ENCODE measurements at places on chromosomes 1 and 21.

DNA sequence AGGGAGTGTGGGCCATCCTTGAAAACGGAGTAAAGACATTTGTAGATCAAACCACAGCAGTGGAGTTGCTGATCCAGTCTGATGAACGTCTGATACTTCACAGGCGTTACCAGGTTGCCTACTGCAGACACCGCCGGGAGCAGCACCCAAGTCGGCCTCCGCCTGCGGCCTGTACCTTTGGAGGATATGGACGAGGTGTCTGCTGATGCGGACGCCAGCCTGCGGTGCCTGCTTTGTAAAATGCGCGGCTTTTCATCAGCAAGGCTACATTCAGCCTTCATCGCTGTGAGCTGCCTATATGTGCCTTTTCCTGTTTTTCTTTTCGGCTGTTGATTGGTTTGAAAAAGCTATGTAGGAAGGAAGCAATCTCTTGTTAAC lies 16.0 kb downstream of the SLX9 start:
- no peak for DNase-seq

- DNase-seq: no peak
Measured at GRCh38 chr1:115810609-115811008, 30.3 kb downstream of the NHLH2 start.

DNA sequence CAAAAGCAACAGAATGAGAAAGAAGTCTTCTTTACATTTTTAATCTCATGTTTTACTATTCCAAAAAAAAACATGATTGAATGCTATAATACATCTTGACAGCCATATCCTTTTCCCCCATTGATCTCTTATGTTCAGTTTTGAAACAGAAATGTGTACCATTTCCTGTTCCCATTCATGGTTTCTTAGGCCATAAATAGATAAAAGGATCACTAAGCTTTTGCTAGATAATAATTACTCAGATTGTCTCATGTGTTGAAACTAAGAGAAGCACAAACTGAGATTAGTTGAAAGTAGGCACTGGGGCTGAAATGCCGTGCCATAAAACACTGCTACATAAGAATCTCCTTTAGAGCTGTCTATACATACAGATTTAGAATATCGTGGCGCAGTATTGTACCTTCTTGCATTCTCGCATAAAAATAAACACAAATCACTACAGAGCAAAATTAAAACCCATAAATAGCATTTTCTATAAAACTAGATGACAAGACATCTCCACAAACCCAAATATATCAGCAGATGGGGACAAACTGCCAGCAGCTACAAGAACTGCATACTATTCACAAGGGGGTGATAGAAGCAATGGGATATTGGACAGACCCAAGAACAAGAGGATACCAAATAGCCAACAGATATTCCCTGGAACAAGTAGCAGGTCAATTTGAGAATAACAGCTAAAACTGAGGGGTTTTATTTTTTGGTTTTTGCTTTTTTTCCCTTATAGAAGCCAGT lies 405.3 kb upstream of the PRMT6 start:
- no peak for DNase-seq

DNA sequence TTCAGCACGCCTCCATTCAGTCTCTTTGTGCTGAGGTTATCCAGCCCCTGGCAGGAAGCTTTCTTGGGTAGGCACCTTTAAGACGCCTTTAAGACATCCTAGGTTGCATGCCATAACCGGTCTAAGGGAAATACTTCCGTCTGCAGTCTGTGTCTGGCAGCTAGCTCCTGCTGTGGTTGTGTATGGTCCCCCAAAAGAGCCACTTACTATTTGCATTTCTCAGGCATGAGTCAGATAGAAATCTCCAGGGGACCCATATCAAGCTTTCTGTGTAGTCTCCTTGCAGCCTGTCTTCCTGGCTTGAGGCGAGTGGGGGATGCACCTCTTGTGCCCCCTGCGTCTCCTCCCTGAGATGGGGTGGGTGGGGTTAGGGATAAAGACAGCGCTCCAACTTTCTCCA lies 10.0 kb upstream of the RYR2 start:
- no peak for DNase-seq

GRCh38 chr1:81681601-81682266 lies 119.0 kb upstream of the ADGRL2 start:
- no peak for DNase-seq

DNA sequence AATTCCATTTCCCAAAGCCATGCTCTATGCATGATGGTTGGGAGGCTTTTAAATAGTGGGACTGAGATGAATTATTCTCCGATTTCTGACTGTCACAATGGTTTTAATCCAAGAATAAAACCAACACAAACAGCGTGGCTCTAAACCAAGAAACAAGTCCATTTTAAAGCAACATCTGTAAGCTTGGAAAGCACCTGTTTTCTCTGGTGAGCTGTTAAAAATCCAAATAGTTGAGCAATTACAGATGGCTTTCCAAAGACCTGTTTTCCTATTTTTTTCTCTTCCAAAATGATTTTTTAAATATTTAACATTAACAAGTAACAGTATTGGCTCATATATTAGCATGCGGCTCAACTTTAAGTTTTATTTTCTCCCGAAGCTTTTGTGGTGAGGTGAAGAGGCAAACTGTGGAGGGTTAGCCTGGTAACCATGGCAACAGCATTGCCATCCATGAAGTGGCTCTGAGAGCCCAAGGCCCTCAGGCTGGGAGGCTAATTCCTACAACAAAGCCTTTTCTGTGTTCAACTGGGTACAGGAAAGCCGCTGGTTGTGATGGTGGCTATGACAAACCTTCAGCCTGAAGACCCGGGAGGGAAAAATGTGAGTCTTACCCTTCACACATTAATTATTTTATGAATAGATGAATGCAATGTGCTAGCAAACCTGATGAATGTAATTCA lies 56.7 kb upstream of the B3GALT5 start:
- DNase-seq: no peak

DNA sequence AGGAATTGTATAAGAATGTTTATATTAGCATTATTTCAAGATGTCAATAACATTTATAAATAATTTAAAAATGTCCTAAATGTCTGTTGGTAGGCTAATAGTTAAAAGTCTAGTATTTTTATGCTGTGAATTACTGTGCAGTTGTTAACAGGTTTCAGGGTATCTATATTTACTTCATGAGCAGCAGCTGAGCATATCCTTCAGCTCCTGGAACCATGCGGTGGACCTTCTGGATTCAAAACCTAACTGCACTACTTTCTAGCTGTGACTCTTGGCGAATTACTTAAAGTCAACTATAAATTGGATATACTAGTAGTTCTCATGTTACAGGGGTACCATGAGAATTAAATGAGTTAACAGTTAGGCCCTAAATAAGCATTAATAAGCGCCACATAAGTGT lies 3.7 kb downstream of the CEP350 start:
- no peak for DNase-seq

- DNase-seq: no peak
Measured at GRCh38 chr1:201501812-201502510, 5.0 kb downstream of the CSRP1 start.

GRCh38 chr1:181704546-181704945 lies 221.2 kb downstream of the CACNA1E start:
- DNase-seq: no peak

GRCh38 chr1:231272173-231272572 lies 31.2 kb downstream of the GNPAT start:
- DNase-seq: no peak

GRCh38 chr1:45620588-45621500 lies 3.0 kb downstream of the CCDC17 start:
- no peak for DNase-seq

GRCh38 chr21:14742119-14742518 lies 196.0 kb upstream of the SAMSN1 start:
- no peak for DNase-seq

DNA sequence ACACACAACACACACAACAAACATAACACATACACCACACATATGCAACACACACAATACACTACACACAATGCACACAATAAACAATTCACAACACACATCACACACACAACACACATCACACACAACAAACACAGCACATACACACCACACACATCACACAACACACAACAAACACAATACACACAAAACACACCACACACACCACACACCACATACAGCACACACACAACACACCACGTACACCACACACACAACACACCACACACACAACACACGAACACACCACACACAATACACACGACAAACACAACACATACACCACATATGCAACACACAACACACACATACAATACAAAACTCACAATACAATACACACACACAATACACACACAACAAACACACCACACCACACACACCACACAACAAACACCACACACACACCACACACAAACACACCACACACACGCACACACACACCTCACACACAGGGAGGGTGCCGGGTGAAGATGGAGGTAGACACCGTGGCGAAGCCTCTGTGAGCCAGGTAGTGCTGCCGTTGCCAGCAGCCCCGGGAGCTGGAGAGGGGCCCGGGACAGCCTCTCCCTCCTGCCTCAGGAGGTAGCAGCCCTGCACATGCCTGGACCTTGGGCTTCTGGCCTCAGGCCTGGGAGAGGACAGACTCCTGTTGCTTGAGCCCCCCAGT lies 30.4 kb upstream of the C1orf174 start:
- no peak for DNase-seq

GRCh38 chr1:115136106-115136505 lies 46.8 kb upstream of the TSPAN2 start:
- DNase-seq: no peak

GRCh38 chr1:41278076-41278475 lies 36.0 kb upstream of the SCMH1 start:
- no peak for DNase-seq

DNA sequence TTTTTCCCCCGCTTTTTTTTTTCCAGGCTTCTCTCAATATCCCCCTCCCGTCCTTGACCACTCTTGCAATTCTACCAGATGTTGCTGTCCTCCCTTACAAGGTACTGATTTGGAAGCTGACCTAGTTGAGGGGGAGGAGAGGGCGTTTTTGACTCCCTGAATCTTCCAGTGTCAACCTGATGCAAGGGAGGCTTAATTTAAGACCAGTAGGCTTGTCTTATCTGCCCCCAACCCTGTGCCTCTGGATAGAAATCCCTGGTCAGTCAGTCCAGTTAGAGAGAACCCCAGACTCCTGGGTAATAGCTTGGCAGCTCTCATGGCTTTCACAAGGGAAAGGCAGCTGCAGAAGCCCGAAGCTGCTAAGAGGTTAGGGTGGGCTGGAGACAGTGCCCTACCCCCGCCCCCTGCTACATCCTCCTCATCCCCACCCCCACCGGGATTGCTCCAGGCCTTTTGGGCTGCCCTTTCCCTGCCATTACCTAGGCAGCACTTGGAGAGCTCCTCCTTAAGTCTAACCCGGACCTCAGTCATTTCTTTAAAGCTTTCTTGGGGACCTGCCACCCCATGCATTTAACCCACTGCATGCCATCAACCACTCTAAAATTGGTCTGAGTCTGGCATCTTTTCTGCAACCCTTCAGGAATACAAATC lies 3.6 kb downstream of the ACKR1 start:
- DNase-seq: no peak

DNA sequence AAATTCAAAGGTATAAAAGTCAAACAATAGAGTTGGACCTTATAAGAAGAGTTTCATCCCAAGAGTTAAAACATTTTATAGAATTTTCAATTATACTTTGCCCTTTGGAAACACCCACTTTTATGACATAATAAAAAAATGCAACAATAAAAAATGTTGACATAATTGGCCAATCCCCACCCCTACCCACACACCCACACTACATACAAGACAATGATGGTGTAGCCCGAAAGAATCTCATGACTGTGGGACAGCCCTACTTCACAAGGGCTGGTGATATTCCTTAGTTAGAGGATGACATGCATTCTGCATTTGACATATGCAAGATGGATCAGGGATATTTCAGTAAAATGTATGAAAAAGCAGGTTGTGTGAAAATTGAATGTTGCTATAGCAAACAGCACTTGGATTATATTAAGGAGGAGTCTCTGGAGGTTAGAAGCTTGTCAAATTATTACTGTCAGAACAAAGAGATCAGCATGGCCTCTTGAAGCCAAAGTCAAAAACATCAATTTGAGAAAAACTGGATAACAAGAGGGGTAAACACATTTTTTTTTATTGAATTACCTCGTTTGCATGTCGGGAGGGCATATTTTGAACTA lies 133.0 kb upstream of the SAMSN1 start:
- no peak for DNase-seq

DNA sequence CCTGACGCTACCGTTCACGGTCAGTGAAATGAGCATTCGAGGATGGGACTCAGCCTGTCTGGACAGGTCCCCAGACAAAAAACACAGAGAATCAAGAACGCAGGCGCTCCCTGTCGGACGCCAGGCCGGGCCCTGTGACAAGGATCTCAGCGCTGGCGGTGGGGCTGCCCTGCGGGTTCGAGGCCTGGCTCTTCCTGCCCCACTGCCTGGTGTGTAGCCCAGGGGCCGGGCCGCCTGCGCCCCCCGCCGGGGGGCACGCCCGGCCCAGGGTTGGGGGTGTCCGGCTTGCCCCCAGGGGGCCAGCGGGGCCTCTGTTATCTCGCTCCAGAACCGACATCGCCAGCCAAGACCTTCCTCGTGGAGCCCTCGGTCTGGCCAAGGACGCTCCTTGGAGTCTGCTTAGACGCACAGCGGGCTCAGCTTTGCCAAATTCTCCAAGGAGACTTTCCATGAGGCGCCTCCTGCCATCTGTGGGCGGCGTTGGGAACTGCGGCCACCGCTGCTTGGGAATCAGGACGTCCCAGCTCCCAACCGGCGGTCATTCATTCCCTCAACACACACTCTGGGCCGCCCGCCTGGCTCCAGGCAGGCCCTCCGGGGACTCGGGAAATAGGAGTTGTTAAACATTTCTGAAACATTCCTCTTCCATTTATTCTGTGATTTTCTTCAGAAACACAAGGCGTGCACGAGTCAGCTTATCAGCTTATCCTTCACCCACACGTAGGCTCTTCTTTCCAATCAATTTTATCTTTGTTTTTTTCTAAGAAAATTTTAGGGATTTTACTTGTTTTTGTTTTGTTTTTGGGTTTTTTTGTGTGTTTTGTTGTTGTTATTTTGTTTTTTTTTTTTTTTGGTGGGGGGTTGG lies 11.3 kb upstream of the RIPK4 start:
- no peak for DNase-seq

GRCh38 chr21:27024971-27025370 lies 58.1 kb upstream of the ADAMTS5 start:
- DNase-seq: no peak

GRCh38 chr1:221840511-221841243 lies 98.8 kb upstream of the DUSP10 start:
- no peak for DNase-seq

DNA sequence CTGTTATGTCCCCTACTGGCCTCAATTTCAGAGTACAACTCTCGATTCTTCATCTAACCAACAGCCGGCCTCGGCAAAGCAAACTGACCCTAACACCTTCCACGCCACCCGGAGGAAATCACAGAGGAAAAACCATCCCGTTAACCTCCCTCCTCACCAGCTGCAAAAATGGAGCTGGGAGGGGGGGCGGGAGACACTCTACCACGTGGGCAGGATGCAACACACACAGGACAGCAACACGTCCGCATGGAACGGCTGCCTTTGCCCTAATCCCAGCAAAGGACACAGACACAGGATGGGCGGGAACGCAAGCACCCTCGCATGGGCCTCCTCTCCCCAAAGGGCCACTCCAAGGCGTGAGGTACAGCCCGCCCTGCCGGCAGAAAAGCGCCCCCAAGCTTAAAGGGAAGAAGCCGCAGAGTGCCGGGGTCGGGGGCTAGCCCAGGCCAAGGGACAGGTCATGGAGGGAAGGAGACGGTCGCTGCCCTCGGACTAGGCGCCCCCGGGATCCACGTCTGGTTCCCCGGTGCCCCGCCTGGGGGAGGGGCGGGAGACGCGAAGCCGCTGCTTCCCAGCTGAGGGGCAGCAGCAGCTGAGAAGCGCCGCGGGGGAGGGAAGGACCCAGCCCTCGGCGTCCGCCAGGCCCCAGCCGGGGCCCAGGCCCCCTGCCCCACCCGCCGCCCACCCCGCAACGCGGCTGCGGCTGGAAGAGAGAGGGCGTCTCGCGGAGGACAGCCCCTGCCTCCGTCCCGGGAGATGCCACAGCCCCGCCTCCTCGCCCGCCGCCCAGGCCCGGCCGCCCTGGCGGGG lies 590 bp downstream of the FOXJ3 start:
- no peak for DNase-seq

All from cortex of kidney (tissue), 1 donor.